ENCODE measurements at places on chromosomes 7 and 10. TPM values are rescaled to one million over a fixed set of nuclear protein-coding genes. Genes with fewer than 3 reads are reported as not detected.

JAKMIP3 gene
- total RNA-seq, result not detected

ZNF12 gene
- 7.3 TPM for total RNA-seq

ERVW-1 gene
- total RNA-seq, result not detected

BLNK gene
- not detected for total RNA-seq

ZNF804B gene
- not detected for total RNA-seq

TSPAN12 gene
- 18.8 TPM for total RNA-seq

CYP3A5 gene
- total RNA-seq, result not detected

SRI gene
- 145 TPM for total RNA-seq

Measured in bladder microvascular endothelial cell (primary cell).